NCI-H510A treated with DMSO at 0.1 percent for 48 hours (cell line): ENCODE measurements at places on chromosomes 5 and 9.

DNA sequence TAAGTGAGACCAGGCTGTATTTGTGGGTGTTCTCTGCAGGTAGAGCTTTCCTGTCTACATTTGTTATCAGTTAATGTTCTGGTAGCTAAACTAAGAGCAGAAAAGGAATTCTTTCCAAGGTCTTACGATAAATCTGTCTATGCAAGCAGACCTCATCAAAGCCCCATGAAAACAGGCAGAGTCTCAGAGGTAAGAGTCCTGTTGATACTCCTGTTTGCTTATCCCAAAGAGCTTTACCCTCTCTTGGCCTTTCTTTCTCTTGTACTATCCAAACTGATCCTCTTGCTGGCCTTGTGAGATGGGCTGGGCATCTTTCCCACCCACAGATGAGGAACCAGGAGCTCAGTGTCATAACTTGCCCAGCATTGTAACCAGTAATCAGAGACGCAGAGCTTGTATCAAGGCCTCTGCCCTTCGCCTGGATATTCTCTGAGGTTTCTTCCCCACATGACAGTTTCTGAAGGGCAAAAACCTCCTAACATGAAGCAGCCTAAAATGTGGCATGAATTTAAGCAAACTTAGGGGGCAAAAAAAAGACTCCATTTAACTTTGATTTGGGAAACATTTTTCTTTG lies 33.5 kb downstream of the PRKACG start:
- DNase-seq, result no peak

DNA sequence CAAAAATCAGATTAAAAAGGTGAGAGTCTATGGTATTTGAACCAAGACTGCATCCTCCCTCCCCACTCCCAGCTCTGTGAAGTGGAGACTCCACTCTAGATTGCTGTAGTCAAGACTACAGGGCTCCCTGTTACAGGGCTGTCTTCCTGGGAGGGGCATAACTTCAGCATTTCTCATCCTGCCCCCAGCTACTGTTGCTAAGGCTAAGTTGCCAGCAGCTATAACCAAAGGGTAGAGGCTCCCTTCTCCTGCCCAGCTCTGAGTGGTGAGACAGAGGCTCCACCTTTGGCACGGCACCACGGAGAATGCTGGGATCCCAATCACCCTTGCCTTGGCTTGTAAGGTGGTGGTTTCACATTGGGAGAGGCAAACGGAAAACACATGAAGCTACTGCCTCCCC lies 39.2 kb upstream of the GCNT4 start:
- no peak for DNase-seq

GRCh38 chr9:73210886-73211666 lies 59.4 kb downstream of the ANXA1 start:
- DNase-seq, result no peak

GRCh38 chr5:133884569-133885311 lies 83.7 kb downstream of the C5orf15 start:
- no peak for DNase-seq

DNA sequence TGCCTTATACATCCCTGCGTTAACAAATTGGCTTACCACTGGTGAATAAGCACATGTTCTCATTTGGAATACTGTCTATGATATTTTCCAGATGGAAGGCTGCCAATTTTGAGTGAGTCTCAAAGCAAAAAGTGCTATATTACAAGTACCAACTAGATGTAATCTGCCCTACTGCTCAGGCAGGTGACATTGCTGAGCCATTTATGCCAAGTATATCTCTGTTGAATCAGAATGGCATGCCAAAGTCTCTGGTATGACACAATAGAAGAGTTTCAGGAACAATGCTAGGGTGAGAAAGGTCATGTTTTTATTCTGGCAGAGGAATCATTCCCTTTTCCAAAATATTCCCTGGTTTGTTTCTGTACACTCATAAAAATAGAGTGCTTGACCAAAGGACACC lies 356.5 kb downstream of the CDH9 start:
- DNase-seq, result no peak

GRCh38 chr9:92642041-92642451 lies 27.9 kb downstream of the IPPK start:
- DNase-seq, result no peak

- no peak for DNase-seq
Measured at GRCh38 chr9:10704720-10705119, 91.9 kb upstream of the PTPRD start.

DNA sequence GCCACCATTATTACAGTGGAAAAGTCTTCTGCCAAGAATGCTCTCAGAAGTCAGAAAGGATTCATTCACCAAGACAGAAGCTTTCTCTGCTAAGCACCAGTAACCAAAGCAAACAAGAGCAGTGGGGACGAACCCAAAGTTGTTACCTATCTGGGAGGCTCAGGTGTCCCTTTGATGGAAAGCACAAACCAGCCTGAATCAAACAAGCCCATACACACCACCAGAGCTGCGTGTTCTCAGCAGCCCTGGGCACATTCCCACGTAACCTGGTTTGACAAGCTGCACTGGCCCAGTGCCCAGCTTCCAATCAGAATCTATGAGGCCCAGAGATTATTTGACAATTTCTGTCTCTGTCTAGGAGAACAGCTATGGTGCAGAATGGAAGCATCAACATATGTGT lies 252.6 kb downstream of the ACTL7B start:
- DNase-seq, result no peak

GRCh38 chr9:89122949-89123348 lies 55.7 kb downstream of the SHC3 start:
- no peak for DNase-seq

GRCh38 chr5:74017786-74018211 lies 391.8 kb downstream of the ARHGEF28 start:
- no peak for DNase-seq

- no peak for DNase-seq
Measured at GRCh38 chr5:68911840-68912690, 181.7 kb upstream of the SLC30A5 start.

DNA sequence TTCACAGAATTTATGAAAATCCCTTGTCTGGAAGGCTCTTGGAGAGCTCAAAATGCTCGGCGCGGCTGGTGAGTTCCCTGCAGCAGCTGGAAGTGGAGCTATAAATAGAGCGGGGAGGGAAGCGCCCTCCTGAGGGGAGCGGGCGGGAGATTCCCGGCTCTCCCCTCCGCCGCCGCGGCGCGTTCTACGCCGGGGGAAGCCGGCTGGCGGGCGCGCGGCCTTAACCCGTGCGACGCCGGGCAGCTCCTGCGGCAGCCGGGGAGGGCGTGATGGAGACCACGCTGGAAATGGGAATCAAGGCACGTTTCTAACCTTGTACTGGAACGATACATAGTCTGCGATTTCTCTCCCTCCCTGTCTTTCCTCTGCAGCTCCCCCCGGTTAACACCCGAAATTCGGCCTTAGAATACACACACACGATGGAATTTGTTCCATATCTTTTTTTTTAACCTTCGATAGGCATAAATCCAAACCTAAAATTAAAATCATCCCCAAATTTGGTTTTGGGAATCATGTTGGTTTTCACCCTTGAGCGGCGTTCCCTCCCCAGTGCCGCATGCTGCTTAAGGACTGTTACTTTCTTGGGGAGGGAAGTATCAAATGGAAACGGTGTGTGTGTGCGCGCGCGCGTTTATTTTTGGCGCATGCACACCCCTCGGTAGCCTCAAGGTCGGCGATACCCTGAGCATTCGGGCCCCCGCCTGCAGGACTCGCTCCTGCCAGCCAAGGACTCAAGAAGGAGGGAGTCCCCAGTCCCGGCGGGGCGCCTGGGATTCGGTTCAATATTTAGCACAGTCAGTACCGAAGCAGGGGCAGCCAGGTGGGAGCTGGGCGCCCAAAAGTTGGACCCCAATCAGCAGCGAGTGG lies 306.3 kb upstream of the KCNN2 start:
- DNase-seq, result no peak

DNA sequence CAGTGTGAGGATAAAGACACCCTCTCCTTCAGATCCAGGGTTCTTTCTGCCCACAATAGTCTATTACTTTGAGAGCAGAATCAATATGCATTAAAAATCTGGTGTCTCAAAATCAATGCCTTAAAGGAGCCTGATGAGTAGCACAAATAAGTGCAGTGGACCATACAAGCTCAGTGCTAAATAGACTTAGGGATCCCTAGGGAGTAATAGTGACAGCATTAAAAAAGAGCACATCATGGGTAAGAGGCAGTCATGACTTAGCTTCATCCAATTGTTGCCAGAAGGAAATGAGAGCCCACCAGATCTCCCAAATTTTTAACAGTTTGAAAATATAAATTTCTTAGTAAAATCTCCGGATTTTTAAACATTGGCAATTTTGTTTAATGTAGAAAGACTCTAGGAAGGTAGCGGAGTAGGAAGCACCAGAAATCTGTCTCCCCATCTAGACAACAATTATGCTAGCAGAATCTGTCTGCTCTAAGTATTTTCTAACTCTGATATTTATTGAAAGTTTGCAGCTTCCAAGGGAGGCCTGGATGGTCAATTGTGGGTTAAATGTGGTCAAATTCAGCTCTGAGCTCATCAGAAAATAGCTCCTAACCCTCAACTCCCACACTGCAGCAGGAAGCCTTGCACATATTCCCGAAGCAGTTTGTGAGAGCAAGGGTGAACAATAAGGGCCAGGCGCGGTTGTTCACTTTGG lies 443.9 kb downstream of the TLE1 start:
- no peak for DNase-seq

DNA sequence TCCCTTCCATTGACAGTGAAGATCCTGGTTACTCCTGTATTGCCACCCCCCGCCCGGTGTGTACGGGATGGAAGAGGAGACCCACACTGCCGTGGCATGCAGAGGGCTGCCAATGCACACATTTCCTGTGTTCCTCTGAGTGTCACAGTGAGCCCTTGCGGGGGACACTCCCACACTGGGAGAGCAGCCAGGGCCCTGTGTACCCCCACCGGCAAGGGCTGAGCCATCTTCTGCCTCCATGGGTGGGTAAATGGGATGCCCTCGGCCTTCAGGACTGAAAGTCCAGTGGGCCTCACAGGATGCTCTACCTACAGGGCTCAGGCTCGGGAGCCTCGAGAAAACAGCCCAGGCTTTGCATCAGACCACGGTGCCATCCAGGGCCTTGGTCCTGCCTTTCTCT lies 18.1 kb downstream of the IRX1 start:
- no peak for DNase-seq

GRCh38 chr5:68261569-68262065 lies 46.1 kb downstream of the PIK3R1 start:
- DNase-seq, result no peak

DNA sequence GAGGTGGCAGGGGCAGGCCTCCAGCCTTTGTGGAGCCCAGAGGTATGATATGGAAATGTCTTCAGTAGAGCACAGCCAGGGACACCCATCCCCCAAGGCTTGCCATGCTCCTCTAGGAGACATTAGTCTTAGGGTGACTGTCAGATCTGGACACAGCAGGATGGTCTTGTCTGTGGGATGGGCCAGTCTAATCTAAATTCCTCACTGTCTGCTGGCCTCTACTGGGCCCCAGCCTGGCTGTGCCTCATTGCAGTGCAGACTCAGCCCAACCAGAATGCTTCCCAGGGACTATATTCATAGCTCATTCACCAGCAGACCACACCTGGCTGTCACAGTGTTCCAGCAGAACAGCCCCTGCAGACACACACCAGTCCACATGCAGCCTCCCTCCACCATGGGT lies 129.5 kb upstream of the MRPS30 start:
- DNase-seq, result no peak

DNA sequence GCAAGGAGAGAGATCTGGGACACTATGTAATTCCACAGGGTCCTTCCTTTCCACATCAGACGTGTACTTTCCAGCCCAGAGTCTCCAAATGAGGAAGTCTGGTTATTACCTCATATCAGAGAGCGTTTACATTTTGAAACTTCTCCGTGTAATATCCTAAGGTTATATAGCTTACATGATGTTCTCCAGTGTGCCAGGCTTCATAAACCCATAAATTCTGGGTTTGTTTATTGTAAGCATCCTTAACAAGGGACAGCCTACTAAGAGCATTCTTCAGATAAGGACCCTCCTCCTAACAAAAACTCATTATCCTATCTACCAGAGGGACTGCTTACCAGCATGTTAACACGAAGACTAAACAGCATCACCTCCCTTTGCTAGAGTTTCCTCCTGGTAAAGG lies 17.9 kb downstream of the SRFBP1 start:
- no peak for DNase-seq

- DNase-seq, result no peak
Measured at GRCh38 chr5:180133060-180133459, 61.5 kb upstream of the RNF130 start.

DNA sequence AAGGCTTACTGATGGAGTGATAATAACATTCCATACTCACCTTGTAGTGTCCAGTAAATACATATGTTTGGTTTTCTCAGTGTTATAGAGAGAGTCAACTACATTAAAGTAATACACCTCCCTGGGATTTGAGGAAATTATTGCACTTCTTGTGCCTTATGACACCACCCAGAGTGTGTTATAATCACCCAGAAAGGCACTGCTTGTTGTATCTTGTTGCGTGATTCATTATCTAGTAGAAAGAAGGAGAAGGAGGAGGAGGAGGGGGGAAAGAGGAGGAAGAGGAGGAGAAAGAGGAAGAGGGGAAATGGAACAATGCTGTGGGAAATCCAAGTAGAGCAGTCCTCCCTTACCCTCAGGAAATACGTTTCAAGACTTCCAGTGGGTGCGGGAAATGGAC lies 661.8 kb upstream of the WWC1 start:
- DNase-seq, result no peak
